NCI-H1092 treated with DMSO at 0.1 percent for 48 hours (cell line): ENCODE measurements at places on chromosomes 12 and 14.
A peak's percentile ranks its signal among the peaks of the same experiment; 100 is the strongest.

GRCh38 chr12:29314416-29314815 lies 66.6 kb downstream of the ERGIC2 start:
- DNase-seq: peak; percentile 2

DNA sequence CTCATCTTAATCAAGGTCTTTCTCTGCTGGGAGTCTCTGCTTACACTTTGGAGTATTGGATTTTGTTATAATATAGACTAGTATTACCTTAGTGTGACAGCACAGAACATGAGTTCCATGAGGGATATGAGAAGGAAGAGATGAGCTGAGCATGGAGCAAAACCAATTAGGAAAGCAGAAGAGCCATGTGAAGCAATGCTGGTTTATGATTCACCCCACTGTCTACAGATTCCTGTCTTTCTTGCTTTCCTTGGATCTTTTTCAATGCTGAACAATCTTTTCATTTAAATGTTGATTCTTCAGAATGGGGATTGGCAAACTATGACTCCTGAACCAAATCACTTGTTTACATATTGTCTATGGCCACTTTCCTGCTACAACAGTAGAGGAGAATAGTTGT lies 70.4 kb upstream of the KITLG start:
- no peak for DNase-seq

- no peak for DNase-seq
Observed at GRCh38 chr14:76201162-76201561, 49.4 kb downstream of the GPATCH2L start.

DNA sequence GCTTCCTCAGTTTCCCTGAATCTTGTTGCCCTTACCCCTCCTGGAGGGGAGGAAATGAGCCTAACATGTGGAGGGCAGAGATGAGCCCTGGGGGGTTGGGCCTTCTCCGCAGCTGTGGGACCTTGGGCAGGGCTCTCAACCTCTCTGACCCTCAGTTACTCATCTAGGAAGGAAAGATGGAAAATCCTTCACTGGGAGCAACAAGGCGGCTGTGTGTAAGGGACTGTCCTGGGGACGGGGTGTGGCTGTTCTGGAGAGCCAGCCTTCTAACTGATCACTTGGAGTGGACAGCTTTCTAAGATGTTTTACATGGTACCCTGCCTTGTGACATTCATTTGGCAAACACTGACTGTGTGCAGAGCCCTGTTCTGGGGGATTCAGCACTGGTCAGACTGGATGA lies 14.7 kb downstream of the BEGAIN start:
- DNase-seq: no peak

DNA sequence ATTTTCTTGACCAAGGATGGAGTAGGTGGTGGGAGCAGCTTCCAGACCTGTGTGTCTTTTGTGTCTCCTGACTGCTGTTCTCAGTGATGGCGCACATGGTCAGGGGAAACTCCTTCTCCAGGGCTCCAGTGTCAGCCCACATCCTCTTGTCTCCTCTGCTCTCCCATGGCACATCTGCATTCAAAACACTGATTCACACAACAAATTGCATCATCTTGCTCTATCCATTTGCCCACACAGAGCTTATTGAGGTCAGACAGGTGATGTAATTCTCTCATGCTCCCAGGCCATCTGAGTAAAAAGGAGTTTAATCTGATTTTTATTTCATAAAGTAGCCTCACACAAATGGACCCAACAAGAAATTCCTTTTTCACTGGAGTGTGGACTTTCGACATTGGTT lies 21.8 kb upstream of the TMEM132C start:
- DNase-seq: no peak
